ENCODE measurements at places on chromosomes 3 and 15.

DNA sequence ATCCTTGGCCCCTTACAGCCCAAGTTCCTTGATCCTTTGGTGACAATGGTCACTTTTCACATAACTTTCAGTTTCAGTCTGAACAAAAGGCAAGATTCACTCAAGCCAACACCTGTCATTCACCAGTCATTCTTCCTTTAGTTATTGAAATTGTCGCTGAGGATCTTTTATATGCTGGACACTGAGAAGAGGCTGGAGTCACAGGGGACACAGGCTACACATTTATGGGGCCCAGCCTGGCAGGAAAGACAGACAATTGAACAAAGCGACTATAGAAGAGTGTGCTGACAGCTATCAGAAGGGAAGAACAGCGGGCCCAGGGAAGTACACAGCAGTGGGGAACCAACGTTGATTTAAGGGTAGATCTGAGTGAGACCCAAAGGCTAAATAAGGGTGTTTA lies 69.8 kb upstream of the PROK2 start:
- no peak for DNase-seq

- DNase-seq = no peak
Measured at GRCh38 chr15:38521316-38521715, 43.3 kb downstream of the RASGRP1 start.

- DNase-seq = no peak
Measured at GRCh38 chr3:46829699-46830208, 33.5 kb downstream of the MYL3 start.

GRCh38 chr15:40550341-40551037 lies 14.4 kb downstream of the CCDC32 start:
- no peak for DNase-seq

GRCh38 chr15:37888356-37888755 lies 46.1 kb upstream of the TMCO5A start:
- no peak for DNase-seq

- DNase-seq = no peak
Measured at GRCh38 chr3:194324823-194325327, 26.3 kb downstream of the CPN2 start.

DNA sequence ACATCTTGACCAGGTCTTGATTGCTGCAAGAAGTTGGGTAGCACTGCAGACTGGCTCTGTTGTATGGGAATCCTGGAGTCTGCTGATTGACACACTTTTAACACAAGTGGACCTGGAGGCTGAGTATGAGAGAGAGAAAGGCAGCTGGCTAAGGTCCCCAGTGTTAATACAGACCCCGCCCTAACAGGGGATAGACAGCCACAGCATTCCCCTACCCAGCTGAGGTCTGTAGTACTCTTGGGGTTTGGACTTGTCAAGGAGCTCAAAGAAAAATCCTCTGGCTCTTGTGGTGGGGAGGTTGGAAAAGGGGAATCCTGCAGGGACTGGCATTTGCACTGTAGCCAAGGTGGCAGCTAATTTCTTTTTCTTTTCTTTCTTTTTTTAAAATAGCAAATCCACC lies 192.7 kb downstream of the ZNF621 start:
- DNase-seq = no peak

- peak; percentile 54 for DNase-seq
Measured at GRCh38 chr15:63891079-63891767, 57.5 kb upstream of the HERC1 start.

GRCh38 chr15:83110381-83110780 lies 2.9 kb downstream of the TM6SF1 start:
- no peak for DNase-seq

DNA sequence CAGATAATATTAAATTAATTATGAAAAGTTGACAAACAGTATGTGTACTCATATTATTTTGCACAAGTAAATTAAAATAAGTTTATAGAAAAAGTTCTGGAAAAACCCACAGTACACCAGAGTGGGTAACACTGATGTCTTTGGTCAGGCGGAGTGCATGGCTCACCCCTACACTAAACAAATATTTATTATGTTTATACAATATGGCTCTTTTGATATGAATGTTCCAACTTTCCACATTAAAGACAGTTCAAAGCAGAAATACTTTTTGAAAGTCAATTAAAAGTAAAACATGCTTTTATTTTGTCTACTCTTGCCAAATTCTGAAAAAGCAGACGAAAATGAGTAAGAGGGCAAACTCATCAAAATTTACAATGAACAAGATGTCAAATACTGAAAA lies 56.2 kb upstream of the DCBLD2 start:
- no peak for DNase-seq

DNA sequence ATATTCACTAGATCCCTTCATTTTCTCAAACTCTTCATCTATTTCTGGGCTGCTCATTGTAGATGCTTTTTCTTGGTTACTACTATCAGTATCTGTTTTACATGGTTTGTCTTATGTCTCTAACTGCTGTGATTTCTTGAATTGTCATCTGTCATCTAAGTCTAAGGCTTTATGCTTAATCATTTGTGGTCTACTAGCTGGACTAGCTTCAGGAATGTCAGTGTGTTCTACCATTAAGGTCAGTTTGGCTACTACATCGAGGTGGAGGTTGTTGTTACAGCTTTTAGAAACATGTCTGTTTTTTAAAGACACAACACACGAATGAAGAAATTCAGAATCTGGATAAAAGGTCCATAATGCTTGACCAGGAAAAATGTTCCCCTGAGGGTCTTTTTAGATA lies 82.2 kb downstream of the ABI3BP start:
- DNase-seq = no peak

DNA sequence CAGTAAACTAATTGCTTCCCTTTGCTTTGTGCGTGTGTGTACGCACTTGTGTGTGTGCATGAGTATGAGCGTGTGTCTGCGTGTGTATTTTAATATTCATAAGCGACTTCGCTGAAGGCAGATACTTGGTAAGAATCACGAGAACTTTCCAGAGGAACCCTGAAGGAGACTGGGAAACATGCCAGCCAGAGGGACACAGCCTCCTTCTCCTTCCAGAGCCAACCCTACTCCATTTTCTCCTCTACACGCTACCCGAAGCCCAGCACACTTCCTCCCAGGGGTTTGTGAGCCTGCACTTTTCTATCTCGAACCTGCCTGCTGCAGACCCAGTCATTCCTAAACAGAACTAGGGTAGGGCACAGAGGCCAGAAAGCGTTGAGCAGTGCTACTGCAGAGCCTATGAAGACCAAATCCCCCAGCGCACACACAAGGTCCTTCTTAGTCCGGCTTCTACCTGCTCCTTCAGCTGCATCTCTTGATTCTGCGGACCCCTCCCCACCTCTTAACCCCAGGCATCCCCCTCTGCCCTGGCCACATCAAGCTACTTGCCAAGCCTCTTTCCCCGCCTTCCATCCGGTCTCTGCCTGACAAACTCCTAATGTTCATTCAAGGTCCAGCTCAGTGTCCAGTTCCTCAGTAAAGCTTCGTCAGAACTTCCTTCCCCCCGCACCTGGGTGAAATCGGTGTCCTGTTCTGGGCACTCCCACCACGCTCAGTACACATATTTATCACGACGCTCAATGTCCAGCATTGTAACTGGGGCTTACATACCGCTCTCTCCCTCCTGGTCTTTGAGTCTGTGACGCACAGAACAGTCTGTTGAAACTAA lies 191.8 kb downstream of the FAM43A start:
- DNase-seq = no peak

GRCh38 chr3:47512416-47513124 lies 942 bp downstream of the ELP6 start:
- no peak for DNase-seq

DNA sequence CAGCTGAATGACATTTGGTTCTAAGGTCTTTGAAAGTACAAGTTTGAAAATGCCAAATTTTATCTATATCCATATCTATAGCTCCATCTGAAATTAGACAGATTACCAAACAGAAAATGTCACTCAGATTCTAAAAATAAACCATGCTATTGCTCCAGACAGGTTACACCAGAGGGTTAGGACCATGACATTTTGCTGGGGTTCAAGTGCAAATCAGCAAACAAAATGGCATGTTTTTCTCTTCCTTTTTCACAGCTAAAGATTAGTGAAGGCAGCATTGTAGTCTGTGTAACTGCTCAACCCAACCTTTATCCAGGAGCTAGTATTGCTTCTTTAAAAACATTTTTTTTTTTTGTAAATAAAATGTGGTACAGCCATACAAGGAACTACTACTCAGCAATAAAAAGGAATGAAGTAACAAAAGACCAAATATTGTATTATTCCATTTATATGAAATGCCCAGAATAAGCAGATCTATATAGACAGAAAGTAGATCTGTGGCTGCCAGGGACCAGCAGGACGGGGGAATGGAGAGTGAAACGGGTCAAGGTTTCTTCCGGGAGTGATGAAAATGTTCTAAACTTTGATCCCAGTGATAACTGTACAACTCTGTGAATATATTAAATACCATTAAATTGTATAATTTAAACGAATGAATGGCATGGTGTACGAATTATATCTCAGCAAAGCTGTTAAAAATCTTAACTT lies 18.2 kb downstream of the VGLL4 start:
- no peak for DNase-seq

- DNase-seq = no peak
Measured at GRCh38 chr3:172447611-172448579, at the start of gene GHSR. Gene GHSR (minus strand): TSS chr3:172448456. CDS start chr3:172448413, 43 bp downstream.

DNA sequence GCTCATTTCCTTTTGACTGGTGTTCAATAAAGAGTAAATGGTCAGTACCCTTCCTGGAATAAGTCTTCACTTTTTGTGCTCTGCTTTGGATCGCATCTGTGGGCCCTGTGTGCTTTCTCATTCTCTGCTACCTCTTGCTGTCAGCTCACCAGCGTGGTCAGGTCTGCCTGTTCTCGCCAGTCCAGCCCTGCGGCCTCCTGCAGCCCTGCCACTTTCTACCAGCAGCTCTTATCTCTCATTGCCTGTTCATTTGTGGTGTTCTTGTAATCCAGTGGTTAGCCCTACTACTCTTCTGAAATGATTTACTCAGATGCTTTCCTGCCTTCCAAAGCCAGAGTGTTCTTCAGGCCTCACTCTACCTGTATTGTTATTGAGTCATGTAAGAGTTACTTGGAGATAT lies 54.8 kb downstream of the CHCHD6 start:
- DNase-seq = no peak

- DNase-seq = no peak
Measured at GRCh38 chr15:75653347-75653913, 5.7 kb downstream of the SNX33 start.

GRCh38 chr3:11568503-11569155 lies 75.1 kb downstream of the VGLL4 start:
- DNase-seq = no peak

DNA sequence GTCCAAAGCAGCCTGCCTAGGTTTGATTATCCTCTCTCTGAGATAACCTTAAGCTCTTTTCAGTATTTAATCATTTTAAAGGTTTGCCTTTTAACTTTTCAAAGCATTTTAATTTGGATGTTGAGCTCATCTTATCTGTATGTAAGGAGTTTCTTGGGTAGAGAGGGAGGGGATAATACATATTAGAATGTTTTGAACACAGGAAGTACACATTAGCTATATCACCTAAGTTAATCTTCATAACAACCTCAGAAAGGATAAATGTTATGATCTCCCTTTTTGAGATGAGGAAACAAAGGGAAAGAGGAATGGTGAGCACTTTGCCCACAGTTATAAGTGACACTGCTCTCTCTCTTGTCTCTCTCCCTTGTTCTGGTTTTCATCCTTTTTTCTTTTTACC lies 2.2 kb upstream of the CD47 start:
- DNase-seq = no peak

DNA sequence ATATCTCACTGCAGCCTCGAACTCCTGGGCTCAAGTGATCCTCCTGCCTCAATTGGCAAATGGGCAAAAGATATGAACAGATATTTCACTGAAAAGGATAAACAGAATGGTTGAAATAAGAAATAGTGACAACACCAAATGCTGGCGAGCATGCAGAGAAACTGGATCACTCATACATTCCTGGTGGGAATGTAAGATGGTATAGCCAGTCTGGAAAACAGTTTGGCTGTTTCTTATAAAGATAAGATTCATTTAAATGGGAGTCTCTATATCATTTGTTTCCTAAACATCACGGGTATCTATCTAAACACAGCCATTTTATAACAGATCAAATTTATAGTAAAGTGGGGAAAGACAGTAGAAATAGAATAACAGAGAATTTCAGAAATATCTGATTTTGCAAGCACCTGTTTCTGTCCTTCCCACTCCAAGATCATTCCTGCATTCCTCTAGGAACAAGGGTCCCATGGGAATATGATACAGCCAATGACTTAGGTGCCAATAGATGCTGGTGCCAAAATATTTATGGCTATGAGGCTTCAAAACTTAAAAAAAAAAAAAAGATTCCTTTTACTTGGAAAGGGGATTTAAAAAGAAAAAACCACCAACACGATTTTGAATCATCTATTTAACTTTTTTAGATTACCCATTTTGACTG lies 9.9 kb upstream of the TFDP2 start:
- no peak for DNase-seq

GRCh38 chr3:13590841-13591520 lies 42.1 kb downstream of the FBLN2 start:
- DNase-seq = no peak

DNA sequence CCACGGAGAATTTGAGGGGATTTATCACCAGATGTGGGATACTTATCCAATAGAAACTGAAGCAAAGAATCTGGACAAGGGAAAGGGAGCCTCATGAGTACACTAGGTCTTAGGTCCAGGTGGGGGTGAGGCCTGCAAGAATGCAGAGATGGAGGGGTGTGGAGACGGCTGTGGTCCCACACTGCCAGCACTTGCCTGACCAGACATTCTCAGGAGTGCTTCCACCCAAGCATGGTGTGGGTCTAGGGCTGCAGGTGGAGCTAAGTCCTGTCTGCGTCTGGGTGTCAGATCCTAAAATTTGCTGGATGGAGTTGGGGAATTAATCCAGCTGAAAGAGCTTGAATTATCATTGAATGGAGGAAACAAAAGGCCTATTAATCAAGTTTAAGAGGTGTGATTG lies 14.4 kb downstream of the PML start:
- DNase-seq = no peak

All from NCI-H774 (cell line).